Stimulated activated CD4-positive, alpha-beta T cell treated with anti-CD3 and anti-CD28 coated beads, Interleukin-1b, Interleukin-23, amount 100 ng/mL, for 1 hour (primary cell): ENCODE measurements at places on chromosomes 3 and 15.

DNA sequence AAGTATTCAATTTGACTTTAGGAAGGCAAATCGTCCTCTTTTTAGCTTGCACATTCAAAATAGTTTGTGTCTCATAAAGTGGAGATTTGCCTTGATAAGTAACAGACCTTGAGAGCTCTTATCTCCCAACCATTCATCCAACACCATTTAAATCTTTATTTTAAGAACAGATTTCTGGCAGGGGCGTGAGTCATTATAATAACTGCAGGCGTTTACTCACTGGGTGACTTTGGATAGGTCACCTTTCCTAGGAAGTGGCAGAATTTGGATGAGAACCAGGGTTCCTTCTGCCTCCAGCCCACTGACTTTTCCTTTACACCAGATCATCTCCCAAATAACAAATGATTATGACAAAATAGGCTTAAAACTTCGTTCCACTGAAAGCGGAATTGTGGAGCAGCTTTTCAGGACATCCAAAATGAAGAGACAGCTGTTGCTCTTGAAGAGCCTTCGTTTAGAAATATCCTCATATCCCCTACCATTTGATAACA lies 5.0 kb downstream of the LMCD1 start:
- no peak for DNase-seq

GRCh38 chr3:160401291-160402095 lies 2.0 kb downstream of the SMC4 start:
- DNase-seq = no peak

DNA sequence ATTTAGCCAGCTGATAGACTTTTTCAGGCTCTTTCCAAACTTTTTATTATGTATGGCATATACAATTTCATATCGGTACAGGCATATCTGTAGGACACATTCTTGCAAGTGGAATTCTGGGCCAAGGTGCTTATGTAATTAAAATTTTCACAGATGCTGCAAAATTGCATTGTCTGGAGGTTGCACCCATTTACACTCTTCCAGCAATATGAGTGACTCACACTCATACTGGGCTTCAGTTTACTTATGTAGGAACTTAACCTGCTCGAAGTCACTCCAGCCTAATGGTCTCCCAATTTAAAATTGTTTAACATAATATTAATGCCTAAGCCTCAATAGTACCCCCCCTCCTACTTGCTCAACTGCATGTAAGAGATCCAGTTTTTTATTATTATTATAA lies 11.2 kb upstream of the SEC62 start:
- no peak for DNase-seq

DNA sequence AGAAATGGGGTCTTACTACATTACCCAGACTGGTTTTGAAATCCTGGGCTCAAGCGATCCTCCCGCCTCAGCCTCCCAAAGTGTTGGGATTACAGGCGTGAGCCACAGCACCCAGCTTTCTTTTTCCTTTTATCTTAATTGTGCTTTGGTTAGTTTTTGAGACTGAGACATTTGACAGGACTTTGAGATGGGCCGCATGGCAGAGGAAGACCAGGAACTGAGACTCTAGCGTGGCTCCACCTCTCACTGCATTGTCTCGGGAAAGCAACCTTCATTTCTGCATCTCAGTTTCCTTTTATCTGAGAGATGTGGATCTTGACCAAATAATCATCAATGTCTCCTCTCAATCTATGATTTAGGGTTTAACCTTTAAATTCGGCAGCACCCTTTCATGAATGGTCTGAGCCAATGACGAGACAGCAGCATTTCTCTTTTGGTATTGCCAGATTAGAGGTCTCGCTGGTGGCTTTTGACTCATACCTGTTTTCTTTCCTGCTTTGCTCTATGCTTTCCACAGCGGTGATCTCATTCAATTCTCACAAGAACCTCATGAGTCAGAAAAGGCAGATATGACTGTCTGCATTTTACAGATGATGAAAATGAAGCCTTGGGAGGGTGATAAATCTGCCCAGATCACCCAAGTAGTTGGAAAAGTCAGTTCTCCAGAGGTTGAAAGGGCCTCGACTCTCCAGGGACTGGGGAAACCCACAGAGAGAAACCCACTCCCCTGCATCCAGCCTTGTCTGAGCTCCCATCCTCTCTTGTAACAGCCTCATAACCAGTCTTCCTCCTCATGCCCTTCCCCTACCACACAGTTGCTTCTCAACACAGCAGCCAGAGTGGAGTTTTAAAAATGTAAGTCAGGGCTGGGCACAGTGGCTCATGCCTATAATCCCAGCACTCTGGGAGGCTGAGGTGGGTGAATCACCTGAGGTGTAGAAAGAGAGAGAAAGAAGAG lies 84.8 kb upstream of the FOXB1 start:
- DNase-seq = no peak

- no peak for DNase-seq
Observed at GRCh38 chr15:90200534-90201129, 498 bp upstream of the SEMA4B start.

DNA sequence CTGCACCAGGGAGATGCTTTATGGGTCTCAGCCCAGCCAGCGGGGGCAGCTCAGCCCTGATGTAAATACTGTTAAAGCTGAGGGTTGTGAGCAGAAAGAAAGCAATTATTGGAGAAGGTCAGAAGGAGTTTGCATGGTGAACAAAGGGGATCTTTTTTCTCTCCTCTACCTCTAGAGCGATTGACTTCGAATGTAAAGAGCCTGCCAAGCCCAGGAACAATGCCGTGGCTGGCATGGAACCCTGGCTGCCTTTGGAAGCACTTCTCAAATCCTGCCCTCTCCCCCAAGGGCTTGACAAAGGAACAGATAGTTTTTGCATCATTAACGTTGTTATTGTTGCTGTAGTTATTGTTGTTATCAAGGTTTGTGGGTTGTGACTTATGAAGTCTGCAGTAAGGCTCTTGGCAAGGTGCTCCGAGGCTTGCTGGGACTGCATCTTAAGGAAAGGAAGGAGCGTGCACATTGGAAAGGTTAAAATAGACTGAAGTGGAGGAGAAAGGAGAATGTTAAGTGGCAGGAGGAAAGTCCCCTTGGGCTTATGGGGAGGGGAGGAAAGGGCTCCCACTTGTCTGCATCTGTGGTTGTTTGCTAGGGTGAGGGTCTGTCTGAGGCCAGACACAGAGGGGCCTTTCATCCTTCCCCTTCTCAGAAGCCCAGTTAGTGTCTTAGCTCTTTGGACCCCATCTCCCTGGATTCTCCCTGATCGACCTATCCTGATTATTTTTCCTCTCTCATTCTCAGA lies 16.7 kb downstream of the PDIA5 start:
- DNase-seq = no peak

GRCh38 chr15:64901914-64902313 lies 9.8 kb upstream of the ANKDD1A start:
- no peak for DNase-seq

DNA sequence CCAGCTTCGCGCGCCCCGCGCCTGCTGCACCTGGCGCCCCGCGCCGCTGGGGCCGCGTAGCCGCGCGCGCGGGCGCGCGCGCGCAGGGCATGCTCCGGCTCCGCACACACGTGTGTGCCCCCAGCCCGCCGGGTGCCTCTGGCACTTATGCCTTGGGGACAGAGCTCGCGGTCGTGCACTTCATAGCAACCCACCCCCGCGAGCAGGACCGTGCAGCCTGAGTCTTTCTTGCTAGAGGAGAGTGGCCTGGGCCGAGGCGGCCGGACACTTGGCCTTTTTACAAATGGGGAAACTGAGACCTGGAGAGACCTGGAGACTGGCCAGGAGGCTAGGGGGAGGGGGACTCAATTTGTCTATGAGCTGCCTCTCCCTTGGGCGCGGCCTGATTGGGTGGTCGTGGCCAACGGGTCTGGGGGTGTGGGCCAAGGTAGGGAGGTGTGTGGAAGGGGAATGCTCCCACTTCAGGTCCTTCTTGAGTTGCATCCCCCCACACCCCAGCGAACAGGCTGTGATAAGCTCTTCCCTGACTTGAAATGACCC lies 562 bp downstream of the NBEAL2 start:
- no peak for DNase-seq

GRCh38 chr15:56821721-56822425 lies 88.6 kb upstream of the ZNF280D start:
- no peak for DNase-seq

DNA sequence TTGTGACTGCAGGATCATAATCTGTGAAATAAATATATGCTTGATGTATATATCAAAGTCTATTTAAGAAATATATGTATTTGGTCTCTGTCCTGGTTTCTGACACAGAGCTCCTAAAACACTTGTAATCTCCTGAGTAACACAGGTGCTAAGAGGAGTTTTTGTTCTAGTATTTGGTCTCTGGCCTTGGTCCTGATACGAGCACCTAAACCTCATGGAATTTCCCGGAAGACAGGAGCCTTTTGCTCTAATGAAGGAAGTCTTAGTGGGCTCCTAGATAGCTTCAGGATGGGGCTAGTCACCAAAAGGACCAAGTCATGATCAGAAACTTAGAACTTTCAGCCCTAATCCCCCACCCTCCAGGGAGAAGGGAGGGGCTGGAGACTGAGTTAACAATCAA lies 19.2 kb upstream of the MUSTN1 start:
- no peak for DNase-seq

DNA sequence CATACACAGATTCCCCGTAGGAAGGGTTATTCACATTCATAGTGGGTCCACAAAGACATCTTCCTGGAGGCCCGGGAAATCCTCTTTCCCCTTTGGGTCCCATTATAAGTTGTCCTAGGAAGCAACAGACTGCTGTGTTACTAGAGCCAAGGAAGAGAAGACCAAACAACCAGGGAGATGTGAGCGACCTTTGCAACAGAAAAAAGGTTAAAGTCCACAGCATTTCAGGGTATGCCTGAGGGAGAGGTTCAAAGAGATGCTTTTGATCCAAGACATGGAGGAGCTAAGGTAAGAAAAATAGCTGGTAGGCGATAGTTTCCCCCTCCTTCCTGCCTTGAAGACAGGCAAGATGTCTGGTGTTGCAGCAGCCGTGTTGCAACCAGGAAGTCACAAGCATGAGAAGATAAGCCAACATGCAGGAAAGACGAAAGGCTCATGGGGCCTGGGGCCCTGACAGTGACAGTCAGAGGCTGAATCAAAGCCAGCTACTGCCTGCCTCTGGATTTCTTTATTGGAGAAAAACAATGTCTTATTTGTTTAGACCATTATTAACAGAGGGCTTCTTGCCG lies 30.9 kb downstream of the EAF1 start:
- no peak for DNase-seq

GRCh38 chr15:80072285-80072994 lies 13.0 kb downstream of the ZFAND6 start:
- DNase-seq = no peak

DNA sequence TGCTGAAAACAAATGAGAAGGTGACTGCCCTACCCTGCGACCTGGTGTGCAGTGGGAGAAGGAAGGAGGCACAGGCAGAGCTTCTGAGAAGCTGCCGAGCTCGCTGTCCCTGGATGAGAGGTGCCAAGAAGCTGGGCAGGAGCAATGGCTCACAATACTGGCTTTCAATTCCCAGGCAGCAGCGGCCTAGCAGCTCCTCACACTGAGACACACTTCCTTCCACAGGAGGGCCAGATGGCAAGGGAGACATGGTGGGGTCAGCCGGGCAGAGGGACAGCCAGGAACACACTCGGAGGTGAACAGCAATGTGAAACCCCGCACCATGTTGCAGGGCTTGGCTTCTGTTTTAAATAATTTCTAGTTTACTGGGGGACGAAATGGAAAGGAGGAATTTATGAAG lies 314.6 kb downstream of the EPHB1 start:
- DNase-seq = no peak

- DNase-seq = no peak
Observed at GRCh38 chr3:108602935-108603294, 13.4 kb downstream of the DZIP3 start.

DNA sequence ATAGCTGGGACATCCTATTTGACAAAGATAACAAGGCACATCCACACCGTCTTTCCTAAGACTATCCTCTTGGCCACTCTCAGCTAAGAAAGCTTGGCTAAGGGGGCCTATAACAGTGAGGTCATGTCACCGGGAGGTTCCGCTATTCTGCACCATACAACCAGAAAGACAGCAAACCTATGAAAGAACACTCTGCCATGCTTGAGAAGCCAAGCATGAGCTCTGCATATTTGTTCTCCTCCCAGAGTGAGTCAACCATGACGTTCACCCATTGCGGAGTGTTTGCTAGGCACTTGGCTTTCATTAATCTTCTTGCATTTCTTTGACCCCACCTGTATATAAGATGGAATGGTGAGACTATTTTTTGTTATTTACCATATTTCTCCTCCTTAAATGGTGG lies 141.2 kb downstream of the GMNC start:
- no peak for DNase-seq

DNA sequence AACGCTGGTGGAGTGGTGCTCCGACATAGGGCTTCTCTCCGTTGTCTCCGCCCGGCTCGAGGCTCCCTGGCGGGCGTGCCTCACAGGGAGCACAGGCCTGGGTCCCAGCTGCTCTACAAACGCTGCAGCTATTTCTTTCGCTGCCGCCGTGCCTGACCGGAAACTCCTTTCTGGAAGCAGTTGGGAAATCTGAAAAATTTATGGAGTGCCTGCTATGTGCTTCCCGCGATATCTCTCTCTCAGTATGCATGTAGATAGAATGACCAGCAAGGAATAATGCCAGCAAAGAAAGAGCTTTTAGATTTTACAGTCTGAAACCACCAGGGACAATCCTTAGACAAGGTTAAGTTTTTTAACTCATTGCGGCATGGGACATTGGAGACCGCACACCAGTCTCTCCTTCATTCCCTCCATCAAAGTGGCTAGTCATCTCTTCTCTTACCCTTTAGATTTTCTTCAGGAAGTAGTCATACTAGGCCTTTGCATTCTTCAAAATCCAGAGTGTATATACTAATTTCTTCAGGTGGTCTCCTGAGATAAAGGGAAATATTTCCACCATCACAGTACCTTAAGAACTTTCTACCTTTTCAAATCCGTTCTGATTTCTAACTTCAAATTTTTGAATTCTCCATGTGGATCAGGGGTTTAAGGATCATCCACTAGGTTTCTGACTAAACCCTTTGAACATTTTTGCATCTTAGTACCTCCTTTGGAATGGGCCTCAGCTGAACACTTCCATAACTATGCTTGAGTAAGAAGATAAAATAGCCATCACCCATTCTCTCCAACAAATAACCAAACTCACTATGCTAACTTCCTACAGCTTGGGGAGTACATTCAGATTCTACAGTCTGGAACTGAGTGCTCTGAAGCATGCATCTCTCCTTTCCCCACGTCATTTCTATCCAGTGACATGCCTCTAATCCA lies 1.1 kb upstream of the NPHP3 start:
- no peak for DNase-seq

GRCh38 chr3:143831994-143832393 lies 16.3 kb downstream of the SLC9A9 start:
- no peak for DNase-seq

DNA sequence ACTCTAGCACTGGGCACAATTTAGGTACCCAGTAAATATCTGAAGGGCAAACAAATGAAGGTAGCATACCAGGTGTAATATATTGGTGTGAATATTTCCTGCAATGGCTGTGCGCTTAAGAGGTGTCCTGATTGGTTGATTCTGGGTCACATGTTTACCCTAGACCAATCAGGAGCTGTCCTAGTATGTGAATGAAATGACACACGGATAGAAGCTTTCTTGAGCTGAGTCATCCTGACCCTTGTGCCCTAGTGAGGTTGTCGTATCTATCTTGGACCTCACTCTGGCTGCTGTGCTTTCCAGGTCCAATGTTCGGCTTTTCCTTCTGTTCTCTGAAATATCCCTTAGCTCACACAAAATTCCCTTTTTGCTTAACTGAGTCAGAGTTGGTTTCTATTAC lies 58.1 kb upstream of the FOXP1 start:
- DNase-seq = no peak
